ENCODE measurements at places on chromosomes 1 and 21. TPM values are rescaled to one million over a fixed set of nuclear protein-coding genes. Genes with fewer than 3 reads are reported as not detected.
A peak's percentile ranks its signal among the peaks of the same experiment; 100 is the strongest.

The LIX1L gene
- total RNA-seq = 35.4 TPM

- DNase-seq = peak; percentile 36
These were observed 1154.6 kb downstream of the BRINP3 start for GRCh38 chr1:189323091-189323490.

DNA sequence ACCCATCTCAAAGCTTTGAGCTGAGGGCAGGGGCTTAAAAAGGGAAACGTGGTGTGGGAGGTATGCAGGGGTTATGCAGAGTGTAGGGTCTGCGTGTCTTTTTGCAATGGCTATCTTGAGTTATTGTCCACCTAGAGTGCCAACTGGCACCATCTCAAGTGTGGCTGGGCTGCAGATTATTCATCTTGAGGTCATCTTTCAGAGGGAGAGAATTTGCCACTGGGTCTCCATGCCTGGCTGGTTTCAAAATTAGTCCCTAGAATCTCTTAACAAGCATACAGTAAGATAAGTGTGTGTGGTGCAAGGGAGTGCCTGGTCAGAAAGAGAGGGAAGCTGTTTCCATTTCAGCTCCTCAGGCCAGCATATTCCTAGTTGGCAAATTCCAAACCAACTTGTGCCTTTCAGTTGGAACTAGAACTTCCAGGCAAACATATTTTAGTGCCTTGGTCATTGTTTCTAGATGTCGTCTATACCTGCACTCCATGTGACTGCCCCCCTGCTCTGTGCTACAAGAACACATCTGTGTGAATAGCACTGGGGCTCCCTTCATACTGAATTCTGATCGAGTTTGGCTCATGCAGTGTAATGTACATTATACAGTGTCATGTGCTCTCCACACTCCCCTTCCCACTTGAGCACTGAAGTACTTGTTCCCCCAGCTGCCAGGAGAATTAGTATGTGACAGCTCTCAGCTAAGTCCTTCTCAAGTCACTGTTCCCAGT, 5.0 kb upstream of the OR2T8 start:
- no peak for DNase-seq

- DNase-seq = no peak
These were observed 36.5 kb downstream of the FAF1 start for GRCh38 chr1:50923564-50923963.

GRCh38 chr1:237921306-237921705, 30.6 kb upstream of the ZP4 start:
- no peak for DNase-seq

All from astrocyte (in vitro differentiated cells and primary cell).